ENCODE measurements at places on chromosomes 12 and 14.

GRCh38 chr14:88955455-88955854 is 131.0 kb downstream of the TTC8 start:
- no peak for DNase-seq

DNA sequence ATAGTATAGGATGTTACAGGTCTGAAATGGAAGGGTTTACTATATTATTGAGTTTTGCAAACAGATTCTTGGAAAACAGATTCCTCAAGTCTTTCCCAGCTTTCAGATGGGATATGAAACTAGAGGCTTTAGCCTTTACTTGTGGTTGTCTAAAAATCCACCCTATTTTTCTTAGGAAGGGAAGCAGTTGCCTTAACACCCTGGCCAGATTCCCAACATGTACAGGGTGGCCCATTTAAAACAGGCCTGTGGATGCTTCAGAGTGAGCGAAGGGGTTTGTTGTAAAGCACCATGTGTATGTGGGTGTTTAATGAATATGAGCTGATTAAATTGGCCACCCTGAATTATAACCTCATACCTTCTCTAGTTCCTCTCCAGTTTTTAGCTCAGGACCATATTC is 415.9 kb downstream of the ZFP36L1 start:
- DNase-seq, result no peak

GRCh38 chr14:79652513-79653307 is 558.6 kb downstream of the DIO2 start:
- no peak for DNase-seq

DNA sequence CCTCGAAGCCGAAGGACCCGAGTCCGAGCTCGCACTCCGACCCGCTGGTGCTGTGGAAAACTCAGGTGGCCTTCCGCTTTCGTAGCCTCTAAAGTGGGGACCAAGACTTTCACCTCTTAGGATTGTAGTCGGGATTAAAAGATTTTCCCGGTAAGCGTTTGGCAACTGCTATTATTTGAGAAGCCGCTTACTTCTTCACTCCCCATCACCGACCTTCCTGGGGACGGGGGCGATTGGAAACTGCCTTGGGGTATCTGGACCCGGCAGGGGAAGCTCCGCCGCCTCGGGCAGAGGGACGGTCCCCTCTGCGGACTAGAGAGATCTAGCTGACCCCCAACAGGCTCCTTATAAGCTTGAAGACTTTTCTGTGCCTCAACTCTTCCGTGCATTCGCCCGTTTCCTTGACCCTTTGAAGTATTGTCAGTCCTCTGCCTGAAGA is 659 bp downstream of the TRAFD1 start:
- DNase-seq, result no peak

GRCh38 chr14:94971750-94972149 is 185.6 kb downstream of the DICER1 start:
- DNase-seq, result no peak

GRCh38 chr12:86777325-86777724 is 521.1 kb upstream of the MGAT4C start:
- no peak for DNase-seq

GRCh38 chr14:64147126-64147790 is 146.9 kb downstream of the ESR2 start:
- DNase-seq, result no peak

DNA sequence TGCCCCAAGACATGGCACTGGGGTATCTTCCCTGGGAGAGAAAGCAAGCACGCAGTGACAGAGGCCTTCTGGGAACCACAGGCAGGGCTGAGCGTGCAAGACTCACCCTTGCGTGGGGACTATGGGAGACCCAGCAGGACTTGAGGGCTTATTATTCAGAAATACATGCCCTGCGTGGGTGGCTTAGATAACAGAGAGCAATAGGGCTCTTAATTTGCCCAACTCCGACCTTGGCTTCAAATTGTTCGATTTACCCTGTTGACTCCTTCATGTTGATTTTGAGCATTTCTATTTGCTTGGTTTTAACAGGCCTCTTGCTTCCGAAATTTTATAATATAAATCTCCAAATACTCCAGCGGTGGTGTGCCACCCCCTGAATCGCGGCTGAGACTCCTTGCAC is 5.1 kb upstream of the SERPINA1 start:
- DNase-seq, result no peak

DNA sequence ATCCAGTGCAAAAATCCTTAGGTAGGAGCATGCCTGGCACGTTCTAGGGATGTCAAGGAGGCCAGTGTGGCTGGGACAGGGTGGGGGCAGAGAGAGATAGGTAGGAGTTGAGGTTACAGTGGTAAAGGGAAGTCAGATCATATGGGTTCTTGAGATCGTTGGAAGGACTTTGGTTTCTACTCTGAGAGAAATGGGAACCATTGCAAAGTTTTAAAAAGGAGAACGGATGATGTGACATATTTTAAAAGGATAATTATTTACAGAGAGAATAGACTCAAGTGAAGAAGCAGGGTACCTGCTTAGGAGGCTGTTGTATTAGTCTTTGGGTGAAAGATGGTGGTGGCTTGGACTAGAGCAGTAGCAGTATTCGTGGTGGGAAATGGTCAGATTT is 47.6 kb upstream of the ATP2B1 start:
- DNase-seq, result no peak

DNA sequence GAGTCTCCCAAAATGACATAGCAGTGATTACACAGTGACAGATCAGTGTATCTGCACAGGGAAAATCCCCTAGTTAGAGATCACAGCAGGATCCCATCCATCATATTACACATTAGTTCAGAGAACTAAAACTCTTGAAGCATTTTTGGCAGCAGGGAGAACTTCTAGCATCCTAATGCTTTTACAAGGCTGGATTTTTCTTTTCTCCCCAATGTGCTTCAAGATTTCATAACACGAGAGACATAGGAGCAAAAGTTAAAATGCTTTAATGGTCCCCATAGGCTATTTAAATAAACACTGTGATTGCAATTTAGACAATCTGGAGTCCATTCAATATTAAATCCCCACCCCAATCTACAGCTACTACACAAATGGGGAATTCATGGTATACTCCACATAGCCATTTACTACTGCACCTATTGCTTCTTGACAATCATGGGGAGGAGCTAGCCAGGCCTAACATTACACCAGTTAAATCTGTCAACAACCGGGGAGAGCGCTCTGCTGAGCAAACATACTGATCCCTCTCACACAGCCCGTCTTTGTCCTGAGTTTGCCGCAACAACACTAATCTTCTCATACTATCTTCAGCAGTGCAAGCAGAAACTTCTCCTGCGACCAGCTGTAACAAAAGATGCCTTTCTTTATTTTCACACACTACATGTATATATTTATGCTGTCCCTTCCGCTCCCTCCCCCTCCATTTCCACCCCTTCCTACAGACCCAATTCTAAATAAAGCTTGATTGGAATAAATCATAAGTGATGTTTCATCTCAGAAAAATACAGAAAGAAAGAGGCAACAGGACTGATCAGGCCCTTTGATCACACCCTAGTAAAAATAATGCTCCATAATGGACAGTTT is 120.3 kb upstream of the SOX5 start:
- DNase-seq, result no peak

DNA sequence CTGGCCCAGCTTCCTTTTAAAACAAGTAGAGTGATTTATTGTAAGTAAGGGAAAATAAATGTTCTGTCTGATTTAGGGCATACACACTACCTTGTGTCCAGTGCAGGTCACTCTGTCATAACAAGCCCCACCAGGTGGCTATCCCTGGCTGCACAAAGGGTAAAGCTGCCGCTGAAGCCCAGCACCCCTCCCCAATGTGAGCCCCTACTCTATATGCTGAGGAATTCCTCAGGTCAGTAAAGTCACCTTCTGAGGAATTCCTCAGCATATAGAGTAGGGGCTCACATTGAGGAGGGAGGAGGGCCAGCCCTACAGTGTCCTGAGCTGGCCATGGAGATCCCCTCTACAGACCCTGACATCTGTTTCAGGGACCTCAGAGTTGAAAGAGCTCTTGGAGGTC is 67.2 kb downstream of the TBC1D30 start:
- DNase-seq, result no peak

GRCh38 chr14:79144896-79145295 is 974.7 kb downstream of the NRXN3 start:
- no peak for DNase-seq

- DNase-seq, result no peak
Observed at GRCh38 chr12:118189741-118190191, 53.8 kb downstream of the PEBP1 start.

DNA sequence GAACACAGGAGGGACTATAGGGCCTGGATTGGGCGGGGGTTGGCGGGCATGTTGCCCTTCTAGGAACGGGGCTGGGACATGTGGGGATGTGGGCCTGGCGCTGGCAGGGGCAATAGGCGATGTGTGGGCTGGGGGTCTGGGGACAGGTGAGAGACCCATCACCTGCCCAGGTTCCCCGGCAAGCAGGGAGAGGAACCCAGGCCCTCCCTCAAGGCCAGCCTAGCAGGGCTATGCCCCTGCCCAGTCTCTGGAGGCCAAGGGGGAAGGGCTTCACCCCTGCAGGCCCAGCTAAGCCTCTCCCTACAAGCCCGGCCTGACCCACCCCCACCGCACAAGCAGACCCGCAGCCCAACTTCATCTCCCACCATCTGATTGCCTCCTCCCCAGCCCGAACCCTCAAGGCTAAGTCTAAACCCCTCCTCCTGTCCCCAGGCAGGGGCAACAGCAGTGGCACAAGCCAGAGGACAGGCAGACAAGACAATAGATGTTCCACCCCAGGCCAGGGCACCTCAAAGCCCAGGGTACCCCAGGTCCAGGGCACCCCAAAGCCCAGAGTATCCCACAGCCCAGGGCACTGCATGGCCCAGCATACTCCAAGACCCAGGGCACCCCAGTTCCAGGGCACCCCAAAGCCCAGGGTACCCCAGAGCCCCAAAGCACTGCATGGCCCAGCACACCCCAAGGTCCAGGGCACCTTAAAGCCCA is 6.5 kb downstream of the JAG2 start:
- DNase-seq, result no peak

DNA sequence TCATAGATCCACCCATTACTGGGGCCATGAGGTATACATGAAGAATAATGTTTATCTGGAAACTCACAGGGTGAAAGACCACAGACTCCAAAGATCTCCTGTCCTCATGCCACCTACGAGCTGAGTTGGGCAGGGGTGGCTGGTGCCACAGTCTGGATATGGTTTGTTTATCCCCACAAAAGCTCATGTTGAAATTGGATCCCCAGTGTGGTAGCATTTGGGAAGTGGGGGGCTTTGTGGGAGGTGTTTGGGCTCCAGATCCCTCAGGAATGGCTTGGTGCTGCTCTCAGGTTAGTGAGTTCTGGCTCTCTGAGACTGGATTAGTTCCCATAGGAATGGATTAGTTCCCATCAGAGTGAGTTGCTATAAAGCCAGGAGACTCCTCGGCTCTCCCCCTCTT is 192.3 kb upstream of the FSCB start:
- no peak for DNase-seq

DNA sequence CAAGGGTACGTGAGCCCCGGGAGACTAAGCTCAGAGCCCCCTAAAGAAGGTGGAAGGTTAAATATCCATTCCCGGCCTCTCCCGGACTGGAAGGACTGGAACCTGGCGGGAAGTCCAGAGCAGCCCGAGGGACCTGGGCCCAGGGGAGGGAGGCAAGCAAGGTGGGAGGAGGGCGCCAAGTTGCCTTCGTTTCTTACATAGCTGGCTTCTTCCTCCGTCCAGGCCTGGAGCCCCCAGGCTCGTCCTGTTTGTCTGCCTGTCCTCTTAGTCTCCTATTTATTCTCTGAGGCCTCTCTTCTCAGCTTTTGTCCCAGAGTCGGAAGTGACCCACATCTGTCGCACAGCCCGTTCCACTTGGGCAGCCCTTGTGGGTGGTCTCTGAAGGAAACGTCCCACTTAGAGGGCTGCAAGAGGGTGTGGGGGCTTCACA is 745 bp downstream of the PCK2 start:
- DNase-seq, result no peak

- peak; percentile 68 for DNase-seq
Observed at GRCh38 chr12:120012067-120012621, 23.1 kb downstream of the BICDL1 start.

- DNase-seq, result no peak
Observed at GRCh38 chr12:116642683-116643082, 83.5 kb downstream of the MAP1LC3B2 start.

GRCh38 chr12:93483151-93483807 is 16.0 kb downstream of the MRPL42 start:
- no peak for DNase-seq

- no peak for DNase-seq
Observed at GRCh38 chr12:105805730-105806399, 332.9 kb downstream of the NUAK1 start.

GRCh38 chr12:27048822-27049752 is 26.7 kb downstream of the MED21 start:
- DNase-seq, result no peak

DNA sequence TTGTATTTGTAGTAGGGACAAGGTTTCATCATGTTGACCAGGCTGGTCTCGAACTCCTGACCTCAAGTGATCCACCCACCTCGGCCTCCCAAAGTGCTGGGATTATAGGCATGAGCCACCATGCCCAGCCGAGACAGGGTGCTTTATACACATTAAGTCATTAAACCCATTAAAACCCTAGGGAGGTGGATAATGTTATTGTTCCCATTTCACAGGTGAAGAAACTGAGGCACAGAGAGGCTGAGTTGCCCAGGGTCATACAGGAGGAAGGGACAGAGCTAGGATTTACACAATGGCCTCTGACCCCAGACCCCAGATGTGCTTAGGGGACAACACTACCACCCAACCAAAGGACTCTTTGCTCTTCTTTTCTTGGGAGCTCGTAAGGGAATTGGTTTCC is 51.0 kb upstream of the RIN3 start:
- DNase-seq, result no peak

DNA sequence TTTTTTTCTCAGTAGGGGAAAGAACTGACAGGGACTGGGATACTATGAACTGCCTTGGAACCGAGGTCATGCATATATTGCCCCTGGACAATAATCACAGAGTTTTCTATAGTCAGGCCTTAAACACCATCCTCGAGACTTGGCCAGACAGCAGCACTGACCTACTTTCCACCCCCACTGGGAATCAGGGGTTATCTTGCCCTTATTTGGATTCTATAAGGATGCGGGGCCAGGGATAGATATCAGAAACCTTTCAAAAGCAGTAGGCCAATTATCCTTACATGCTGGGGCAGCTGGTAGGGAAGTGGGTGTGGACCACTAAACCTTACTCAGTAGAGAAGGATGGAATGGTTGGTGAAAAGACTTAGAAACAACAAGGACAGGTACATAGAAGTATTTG is 2.0 kb downstream of the ZNF219 start:
- DNase-seq, result no peak

DNA sequence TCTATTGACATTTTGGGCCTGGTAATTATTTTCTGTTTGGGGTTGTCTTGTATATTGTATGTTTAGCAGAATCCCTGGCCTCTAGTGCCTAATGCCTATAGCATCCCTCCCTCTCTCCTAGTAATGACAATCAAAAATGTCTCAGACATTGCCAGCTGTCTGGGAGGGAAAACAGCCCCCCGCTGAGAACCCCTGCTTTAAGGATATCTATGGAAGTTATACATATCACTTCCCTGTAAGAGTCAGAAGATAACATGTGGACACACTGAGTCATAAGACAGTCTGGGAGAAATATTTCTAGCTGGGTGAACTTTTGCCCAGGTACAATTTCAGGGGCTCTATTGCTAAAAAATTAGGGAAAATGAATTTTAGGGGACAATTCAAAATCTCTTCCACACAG is 255.0 kb downstream of the PAWR start:
- DNase-seq, result no peak

- no peak for DNase-seq
Observed at GRCh38 chr14:50839691-50840090, 8.7 kb upstream of the NIN start.
